ENCODE measurements at places on chromosomes 12 and 14.

GRCh38 chr12:53623548-53624385 is 2.4 kb downstream of the ATF7 start:
- no peak for DNase-seq

DNA sequence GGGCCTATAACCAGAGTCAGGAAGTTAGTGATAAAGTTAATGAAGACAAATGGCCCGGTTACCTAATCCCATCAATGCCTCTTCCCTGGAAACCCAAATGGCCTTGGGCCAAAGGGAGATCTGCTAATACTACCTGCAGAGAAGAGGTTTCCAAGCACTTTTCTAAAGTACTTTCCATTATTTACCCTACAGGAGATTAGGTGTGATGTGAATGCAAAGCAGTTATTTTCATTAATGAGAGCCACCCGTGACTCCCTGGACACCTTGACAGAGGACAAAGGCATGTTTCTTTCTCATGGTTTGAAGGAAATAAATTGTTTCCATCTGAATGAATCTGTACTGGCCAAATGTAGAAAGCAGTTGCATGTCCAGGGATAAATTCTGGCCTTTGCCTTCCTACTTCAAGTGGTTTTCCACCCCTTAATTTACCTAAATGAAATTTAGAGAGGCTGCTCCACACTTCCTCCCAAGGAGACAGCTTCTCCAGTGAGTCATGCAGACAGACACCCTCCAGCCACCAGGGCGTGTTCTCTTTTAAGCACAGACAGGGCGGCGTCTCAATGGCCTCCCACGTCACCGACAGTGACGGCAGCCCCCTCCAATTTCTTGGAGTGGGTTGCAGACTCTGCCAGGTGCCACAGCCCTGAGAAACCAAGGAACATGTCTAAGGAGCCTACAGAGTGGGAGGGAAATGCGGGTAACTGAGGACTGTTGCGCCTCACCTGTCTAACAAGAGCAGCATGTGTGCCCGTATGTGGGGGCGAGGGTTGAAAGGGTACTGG is 43.9 kb upstream of the GNPNAT1 start:
- DNase-seq, result no peak

DNA sequence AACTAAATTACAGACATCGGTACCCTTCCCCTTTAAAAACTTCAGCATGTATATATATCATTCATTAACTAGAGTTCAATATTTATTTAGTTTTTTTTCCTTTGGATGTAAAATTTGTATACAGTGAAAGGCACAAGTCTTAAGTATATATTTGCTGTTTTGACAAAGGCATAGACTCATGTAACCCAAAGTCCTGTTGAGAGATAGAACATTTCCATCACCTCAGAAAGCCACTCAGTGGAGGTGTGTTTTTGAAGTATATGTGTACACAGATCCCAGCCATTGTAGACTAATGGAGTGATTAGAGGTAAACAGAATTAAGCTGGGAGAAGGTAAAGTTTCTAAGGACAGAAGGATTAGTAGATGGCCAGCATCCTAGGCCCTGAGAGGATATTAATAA is 15.4 kb downstream of the RDH12 start:
- no peak for DNase-seq

DNA sequence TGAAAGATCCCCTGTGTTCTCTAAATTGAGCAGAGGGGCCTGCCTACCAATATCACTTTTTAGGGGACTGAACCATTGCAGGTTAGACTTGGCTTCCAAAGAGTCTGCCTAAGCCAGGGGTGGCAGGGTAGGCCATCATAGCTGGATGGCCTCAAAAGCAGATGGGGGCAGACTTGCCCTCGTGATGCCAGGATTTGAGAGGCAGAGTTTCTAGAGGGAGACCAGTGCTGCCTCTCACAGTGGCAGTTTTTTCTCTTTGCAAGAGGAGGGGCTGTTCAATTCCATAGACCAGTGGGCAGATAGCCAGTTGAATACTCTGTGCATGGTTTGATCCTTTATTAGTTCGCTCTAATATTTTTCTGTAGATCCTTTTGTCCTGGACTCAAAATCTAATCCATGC is 23.8 kb upstream of the SMCO2 start:
- no peak for DNase-seq

DNA sequence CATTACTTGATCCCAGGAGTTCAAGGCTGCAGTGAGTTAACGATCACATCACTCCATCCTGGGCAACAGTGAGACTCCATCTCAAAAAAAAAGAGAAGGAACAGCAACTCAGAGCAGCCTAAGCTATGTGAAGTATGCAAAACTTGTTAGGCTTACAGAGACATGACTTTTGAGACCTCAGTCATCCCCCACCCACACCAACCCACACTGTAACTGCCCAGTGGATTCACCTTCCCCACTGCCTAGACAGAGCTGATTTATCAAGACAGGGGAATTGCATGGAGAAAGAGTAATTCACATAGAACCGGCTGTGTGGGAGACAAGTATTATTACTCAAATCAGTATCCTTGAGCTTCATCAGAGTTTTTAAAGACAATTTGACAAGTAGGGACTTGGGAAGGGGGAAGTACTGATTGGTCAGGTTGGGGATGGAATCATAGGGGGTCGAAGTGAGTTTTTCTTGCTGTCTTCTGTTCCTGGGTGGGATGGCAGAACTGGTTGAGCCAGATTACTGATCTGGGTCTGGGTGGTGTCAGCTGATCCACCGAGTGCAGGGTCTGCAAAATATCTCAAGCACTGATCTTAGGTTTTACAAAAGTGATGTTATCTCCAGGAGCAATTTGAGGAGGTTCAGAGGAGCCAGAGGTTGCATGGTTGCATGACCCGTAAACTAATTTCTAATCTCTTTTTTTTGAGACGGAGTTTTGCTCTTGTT is 6.2 kb upstream of the WDR89 start:
- DNase-seq, result no peak

DNA sequence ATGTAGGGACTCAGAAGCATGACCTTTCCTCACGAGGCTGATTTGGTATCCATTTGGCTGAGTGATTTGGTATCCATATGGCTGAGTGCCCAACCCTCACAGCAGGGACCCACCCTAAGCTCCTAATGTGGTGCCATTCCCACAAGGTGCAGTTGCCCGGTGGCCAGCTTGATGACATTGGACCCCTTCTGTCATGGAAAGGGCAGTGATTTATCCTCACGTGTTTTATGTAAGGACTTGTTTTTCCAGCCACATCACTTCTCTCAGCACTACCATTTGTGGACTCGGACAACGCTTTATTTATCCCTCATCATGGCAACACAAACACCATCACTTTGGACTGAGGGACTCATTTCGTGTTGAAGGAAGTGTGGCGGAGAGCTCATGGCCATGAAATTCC is 8.5 kb upstream of the CDC42BPB start:
- no peak for DNase-seq

DNA sequence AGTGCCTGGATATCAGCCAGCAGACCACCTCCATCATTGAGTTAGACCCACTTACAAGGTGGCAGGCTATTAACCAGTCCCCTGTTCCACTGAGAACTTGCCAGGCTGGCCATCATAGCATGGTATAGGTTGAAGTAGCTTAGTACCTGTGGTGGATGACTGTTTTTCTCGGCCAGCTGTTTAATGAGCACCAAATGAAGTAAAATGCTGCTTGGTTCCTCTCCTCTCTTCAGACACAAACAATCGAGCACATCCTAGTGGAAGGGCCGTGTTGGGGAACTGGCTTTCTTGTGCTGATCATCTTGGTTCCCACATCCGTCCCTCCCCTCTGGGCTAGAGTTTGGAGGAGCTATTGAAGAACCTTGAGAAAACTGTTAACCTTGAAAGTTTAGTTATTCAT is 486.2 kb downstream of the RAD51B start:
- no peak for DNase-seq

GRCh38 chr14:34845869-34846268 is 29.3 kb downstream of the BAZ1A start:
- DNase-seq, result no peak

GRCh38 chr12:62629413-62629812 is 162.8 kb downstream of the MON2 start:
- no peak for DNase-seq

GRCh38 chr12:51593021-51593420 is 2.0 kb downstream of the SCN8A start:
- DNase-seq, result no peak

DNA sequence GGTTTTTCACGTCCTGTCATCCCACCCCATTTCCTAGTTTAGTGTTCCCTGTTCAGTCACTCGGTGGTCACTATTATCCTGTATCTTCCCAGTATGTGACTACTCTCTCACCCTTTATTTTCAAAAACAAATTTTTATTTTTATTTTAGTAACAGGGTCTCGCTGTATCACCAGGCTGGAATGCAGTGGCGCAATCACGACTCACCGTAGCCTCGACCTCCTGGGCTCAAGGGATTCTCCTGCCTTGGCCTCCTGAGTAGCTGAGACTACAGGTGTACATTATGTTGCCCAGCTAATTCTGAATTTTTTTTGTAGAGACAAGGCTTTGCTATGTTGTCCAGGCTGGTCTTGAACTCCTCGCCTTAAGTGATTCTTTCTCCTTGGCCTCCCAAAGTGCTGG is 20.1 kb upstream of the PRICKLE1 start:
- DNase-seq, result no peak

DNA sequence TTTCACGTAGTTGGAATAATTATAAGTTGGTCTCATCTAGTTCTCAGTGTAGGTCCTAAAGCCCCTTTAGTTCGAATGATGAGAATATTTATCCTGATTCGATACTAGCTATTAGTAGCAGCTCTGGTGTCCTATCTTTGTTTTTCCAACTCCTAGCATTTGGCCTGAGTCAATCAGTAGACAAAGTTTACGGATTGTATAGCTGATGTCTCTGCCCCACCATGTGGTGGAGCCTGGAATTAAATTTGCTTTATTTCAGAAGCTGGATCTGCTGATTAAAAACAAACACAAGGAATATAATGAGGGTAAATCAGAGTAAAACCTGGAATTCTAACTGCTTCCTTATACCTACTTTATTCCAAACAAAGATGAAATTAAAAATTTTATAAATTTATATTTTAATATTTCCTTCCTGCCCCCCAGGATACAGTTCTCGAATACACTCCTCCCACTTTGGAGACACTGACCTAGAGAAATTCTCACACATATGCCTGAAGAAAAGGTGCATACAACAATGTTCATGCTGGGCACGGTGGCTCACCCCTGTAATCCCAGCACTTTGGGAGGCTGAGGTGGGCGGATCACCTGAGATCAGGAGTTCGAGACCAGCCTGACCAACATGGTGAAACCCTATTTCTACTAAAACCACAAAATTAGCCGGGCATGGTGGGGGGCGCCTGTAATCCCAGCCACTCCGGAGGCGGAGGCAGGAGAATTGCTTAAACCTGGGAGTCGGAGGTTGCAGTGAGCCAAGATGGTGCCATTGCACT is 7.6 kb upstream of the BRMS1L start:
- no peak for DNase-seq

- DNase-seq, result no peak
Observed at GRCh38 chr14:51879170-51879569, 18.8 kb downstream of the GNG2 start.

DNA sequence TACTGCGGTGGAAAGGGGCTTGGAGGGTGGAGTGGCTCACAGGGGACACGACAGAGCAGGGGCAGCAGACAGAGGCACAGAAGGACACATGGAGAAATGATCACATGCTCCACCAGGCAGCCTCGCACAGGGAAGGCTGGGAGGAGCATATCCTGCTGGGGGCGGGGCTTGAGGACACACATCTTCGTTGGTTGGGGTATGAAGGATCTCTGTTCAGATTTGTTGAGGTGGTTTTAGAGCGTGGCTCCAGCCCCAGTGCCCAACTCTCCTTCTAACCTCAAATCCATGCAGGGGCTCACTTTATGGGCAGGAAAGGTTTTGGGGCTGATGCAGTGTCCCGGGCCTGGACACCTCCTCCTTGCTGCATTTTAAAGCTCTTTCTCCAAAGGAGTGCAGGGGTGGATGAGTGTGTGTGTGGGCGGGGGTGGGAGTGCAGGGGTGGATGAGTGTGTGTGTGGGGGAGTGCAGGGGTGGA is 733 bp upstream of the P3H3 start:
- peak; percentile 30 for DNase-seq

DNA sequence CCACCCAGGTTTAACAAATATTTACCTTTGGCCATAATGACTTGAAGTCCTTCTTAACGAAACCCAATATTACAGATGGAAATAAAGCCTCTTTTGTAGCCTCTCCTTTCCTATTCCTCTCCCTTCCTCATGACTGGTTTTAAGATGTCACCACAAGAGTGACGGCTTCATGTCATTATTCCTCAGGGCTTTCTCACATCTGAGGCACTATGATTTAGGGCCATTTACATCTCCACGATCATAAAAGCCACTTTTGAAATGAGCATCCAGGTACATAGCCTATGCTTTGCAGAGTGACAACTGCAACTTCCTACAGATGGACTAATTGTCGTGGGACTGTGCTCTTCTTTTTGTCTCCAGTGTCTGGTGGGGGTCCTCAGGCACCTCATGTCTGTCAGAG is 32.3 kb upstream of the DACT1 start:
- DNase-seq, result no peak

DNA sequence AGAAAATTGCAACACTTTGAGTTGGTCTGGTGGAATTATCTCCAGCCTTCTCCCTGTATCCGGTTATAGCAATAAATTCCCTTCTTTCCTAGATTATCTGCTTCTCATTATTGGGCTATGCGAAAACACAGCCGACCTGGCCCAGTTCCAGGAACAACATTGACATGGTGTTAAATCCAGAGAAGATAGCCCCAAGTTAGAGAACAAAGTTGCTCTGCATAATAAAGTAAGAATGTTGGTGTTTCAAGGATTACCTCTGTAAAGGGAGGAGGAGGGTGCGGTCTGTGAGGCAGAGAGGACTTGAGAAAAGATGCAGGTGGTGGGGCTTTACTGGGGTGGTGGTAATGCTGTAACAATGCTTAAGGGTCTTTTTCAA is 12.1 kb downstream of the TCL1A start:
- DNase-seq, result no peak

- no peak for DNase-seq
Observed at GRCh38 chr14:92670160-92670559, 78.3 kb downstream of the LGMN start.

DNA sequence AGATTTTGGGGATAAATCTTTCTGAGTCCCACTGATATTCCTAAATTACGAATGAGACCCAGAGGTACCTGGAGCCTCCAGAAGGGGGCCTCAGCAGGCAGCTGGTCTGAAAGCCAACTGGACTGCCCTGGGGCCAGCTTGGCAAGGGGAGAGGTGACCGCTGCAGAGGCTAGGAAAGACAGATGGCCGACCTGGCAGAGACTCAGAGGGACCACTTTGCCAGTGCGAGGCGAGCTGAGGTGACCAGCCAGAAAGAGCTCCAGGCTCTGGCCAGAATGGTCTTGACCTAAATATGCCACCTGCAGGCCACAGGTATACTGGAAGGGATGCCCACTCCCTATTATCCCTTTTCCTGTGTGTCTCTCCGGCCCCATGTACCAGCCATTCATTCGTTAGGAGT is 256.8 kb upstream of the GARIN6 start:
- no peak for DNase-seq

GRCh38 chr12:116694653-116695463 is 43.0 kb downstream of the SPRING1 start:
- no peak for DNase-seq

GRCh38 chr14:86955771-86956354 is 1037.1 kb downstream of the GALC start:
- no peak for DNase-seq

DNA sequence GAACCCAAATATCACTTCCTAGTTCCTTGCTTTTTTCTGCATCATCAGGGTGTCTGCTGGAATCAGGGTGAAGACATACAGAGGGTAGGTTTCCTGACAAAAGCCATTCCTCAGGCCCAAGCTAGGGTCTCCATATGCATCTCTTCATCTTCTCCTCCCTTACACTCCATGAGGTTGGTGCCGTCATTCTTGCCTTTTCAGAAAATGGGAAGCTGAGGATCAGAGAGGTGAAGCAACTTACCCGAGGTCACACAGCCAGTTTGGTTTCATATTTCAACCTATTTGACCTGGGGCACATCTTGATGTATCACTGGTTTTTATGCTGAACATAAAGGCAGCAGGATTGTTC is 7.3 kb upstream of the FAM222A start:
- DNase-seq, result no peak

Data from stimulated activated CD4-positive, alpha-beta T cell treated with anti-CD3 and anti-CD28 coated beads, Interleukin-15, amount 100 ng/mL, for 1 hour (primary cell).